ENCODE measurements at places on chromosomes 7 and 10.

DNA sequence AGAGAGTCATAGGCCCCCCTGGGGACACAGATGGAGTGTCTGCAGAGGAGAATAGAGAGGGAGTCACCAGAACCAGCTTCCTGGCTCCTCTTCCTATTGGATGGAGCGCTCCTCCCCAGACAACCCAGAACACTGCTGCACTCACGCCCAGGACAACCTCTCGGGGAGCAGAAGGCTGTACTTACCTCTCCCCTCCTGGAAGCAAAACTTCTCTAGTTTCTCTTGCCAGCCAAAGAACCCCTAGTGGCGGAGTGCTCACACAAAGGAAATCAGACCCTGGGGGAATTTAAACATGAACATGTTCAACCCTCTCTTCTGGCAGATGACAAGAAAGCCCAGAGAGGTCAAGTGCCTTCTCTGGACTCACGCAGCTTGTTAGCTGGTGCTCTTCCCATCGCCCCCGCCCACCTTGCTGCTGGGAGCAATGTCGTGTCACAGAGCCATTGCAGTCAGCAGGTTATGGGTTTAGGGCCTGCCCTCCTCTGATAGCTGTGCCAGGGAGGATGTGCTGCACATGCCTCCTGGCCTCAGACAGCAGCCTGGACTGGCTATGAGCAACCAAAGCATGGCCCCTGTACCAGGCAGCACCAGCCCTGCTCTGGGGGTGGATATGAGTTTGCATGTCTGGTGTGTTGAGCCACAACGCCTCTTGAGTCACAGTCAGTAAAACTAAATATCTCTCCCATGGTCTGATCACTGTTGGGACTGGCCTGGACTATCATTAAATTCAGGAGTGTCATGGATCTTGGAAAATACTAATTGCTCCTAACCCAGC lies 84.4 kb downstream of the SLIT1 start:
- H3K4me3 ChIP-seq, result no peak overlapping the region
- no peaks in the 10 kb centered on the region for H3K36me3 ChIP-seq
- DNase-seq, result no peak
- H3K27me3 ChIP-seq, result no peaks in the 10 kb centered on the region
- no peaks in the 10 kb centered on the region for H3K4me1 ChIP-seq
- H3K27ac ChIP-seq, result no peak overlapping the region

DNA sequence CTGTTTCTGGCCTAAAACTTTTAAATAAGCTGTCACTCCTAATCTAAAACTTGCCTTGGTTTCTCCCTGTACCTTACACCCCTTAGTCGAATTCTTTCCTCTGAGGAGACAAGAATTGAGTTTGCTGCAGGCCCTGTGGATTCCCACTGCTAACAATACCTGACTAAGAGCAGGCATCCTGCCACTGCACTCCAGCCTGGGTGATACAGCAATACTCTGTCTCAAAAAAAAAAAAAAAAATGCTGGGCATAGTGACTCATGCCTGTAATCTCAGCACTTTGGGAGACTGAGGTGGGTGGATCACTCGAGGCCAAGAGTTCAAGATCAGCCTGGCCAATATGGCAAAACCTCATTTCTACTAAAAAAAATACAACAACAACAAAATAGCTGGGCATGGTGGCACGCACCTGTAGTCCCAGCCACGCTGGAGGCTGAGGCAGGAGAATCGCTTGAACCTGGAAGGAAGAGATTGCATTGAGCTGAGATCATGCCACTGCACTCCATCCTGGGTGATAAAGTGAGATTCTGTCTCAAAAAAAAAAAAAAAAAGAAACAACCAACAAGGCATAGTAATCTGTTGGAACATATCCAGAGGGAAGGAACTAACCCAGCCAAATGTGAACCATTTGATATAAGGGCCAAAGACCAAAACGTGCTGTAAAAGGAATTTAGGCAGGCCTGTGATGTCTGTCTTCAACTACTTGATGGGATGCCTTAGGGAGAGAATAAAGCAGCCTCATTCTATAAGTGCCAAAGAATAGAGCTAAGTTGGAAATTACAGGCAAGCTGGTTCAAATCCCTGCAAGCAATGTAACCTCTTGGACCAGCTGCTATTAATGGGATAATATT lies 732.7 kb upstream of the AUTS2 start:
- no peaks in the 10 kb centered on the region for H3K4me1 ChIP-seq
- no peaks in the 10 kb centered on the region for H3K36me3 ChIP-seq
- DNase-seq, result no peak
- no peaks in the 10 kb centered on the region for H3K27me3 ChIP-seq

- H3K27ac ChIP-seq, result no peak overlapping the region
- H3K4me3 ChIP-seq, result no peak overlapping the region
- no peaks in the 10 kb centered on the region for H3K36me3 ChIP-seq
- H3K27me3 ChIP-seq, result no peaks in the 10 kb centered on the region
These were observed 401.0 kb upstream of the NRP1 start for GRCh38 chr10:33735464-33735923.

DNA sequence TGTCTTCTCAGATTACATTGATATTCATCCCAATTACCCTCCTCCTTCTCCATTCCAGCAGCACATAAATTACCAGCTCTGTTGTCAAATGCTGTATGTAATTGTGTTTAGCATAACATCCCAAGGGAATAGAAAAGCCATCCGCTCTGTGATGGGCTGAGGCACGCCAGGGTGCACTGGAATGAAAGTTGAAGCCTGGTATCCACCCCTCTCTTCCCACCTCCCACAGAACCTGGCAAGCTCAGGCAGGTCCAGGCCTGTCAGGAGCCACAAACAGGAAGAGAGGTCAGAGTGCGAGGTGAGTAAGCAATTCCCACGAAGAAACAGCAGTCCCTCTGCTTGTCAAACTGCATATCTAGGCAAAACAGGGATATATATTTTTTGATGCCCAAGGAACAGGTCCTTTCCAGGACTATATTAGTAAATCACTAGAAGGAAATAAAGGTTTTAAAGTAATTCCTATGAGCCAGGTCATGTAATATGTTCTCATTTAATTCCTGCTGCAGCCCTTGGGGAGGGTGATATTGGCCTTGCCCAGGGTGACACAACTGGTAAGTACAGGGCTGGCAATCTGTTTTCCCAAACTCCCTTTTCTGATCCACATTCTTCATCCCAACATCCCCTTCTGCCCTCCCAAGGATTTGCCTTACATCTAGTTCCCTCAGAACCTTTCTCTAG lies 155.6 kb upstream of the GHITM start:
- H3K36me3 ChIP-seq, result no peaks in the 10 kb centered on the region
- H3K4me1 ChIP-seq, result no peaks in the 10 kb centered on the region
- H3K27ac ChIP-seq, result no peak overlapping the region

DNA sequence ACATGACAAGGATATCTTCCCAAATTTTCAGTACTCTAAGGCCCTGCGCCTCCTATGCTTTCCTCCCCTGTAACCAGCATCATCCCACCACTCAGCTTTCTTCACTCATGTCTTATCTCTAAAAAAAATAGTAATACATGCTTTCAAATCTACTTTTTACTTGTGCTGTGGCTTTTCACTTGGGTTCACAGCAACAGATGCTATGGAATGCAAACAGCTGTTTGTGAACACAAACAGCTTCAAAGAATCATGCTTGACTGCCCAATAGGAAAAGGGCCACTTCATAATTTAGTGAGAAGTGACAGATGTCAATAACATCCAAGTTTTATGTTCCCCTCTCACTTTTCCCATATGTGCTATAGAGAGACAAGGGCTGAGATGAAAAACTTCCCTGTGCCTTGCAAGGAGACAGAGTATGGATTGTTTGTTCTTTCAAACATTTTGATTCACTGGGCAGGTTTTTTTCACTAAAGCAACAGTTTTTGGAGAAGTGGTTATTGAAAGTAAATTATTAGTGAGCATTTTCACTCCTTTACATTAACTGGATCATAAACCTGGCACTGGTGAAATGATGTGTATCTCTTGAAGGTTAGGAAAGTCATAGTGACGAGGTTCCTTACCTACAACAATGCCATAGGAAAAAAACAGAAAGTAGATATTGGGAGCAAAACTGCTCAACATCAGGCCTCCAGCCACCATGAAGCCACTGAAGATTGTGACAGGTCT lies 37.3 kb downstream of the SLC16A9 start:
- no peaks in the 10 kb centered on the region for H3K4me1 ChIP-seq
- no peak for DNase-seq
- H3K36me3 ChIP-seq, result no peaks in the 10 kb centered on the region
- H3K27ac ChIP-seq, result no peak overlapping the region
- no peaks in the 10 kb centered on the region for H3K27me3 ChIP-seq

- DNase-seq, result no peak
- H3K27ac ChIP-seq, result no peak overlapping the region
- H3K36me3 ChIP-seq, result no peaks in the 10 kb centered on the region
These were observed 17.3 kb downstream of the TLL2 start for GRCh38 chr10:96496281-96496925.

- no peak overlapping the region for H3K4me3 ChIP-seq
- no peaks in the 10 kb centered on the region for H3K4me1 ChIP-seq
- H3K27me3 ChIP-seq, result no peaks in the 10 kb centered on the region
- H3K36me3 ChIP-seq, result no peaks in the 10 kb centered on the region
- H3K27ac ChIP-seq, result no peak overlapping the region
These were observed 196.6 kb downstream of the TRIL start for GRCh38 chr7:28761505-28761904.

DNA sequence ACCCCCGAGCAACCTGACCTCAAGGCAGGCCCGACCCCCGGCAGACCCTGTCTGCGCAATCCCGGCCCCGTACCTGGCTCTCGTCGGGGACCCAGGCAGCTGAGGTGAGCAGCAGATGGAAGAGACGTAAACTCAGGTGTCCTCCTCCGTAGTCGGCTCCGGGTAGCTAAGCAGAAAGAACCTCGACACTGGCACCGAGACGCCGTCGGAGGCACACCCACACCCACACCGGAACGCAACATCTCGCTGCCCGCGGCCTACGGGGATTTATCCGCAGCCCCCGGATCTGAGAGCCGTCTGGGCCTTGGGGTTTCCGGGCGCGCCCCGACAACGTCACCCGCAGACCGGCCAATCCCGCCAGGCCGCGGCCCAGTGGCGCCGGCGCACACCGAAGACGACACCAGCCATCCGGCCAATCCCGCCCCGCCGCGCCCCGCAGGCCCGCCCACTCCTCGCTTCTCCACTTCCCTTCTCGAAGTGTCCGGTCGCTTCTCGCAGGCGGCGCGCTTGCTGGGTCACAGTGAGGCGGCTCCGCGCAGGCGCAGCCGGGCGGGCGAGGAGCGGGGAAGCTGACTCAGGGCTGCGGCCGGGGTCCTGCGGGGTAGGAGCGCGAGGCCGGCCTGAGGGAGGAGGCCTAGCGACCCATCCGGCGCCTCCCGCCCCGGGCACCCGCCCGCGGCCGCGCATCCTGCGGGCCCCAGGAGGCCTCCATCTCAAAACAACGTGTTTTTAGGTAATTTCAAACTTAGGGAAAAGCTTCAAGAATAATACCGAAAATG lies at the start of gene ZFAND2A:
TSS of gene ZFAND2A (minus strand) at position 306 of the 779 bp plus-strand sequence. CDS start 1,984 bp downstream, outside the sequence.
- H3K27me3 ChIP-seq, result no peaks in the 10 kb centered on the region
- DNase-seq, result peak; percentile 100
- peaks cover 13% of the 10 kb centered on the region for H3K4me1 ChIP-seq
- H3K4me3 ChIP-seq, result peak within 1 kb of the TSS; percentile 67

DNA sequence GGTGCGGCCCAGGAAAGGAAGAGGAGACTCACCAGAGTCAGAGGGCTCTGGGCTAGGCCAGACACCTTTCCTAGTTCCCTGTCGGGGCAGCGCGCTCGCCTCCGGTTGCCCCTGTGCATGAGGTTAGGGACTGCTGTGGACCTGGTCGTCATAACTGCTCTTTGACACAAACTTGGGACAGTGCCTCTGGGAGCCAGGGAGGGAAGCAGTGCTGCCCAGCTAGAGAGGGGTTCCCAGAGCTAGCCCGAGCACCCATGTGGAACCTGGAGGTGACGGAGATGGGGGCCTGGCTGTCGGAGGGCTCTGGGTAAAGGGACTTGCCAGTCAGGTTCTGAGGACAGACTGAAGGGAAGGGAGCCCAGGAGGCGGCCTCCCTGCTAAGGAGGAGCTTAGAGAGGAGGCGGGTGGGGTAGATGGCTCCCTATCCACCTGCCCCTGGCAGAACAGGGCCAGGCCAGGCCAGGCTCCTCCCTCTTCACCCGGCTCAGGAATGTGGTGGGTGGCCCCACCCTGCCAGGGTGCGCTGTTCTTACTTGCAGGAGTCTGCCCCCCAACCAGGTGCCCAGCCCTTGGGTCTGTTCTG lies 29.7 kb downstream of the AGAP3 start:
- H3K27ac ChIP-seq, result no peak overlapping the region
- peaks cover 5% of the 10 kb centered on the region for H3K36me3 ChIP-seq
- H3K4me1 ChIP-seq, result no peaks in the 10 kb centered on the region
- H3K4me3 ChIP-seq, result no peak overlapping the region
- DNase-seq, result no peak
- H3K27me3 ChIP-seq, result no peaks in the 10 kb centered on the region

GRCh38 chr7:64515330-64515729 lies 47.5 kb downstream of the ZNF680 start:
- no peaks in the 10 kb centered on the region for H3K27me3 ChIP-seq
- no peaks in the 10 kb centered on the region for H3K36me3 ChIP-seq
- no peak overlapping the region for H3K27ac ChIP-seq
- DNase-seq, result no peak
